Germinal center (tissue), 1 donor: ENCODE measurements at places on chromosomes 7 and 10.

GRCh38 chr7:37524797-37525196, 76.1 kb upstream of the ELMO1 start:
- no peak for DNase-seq

GRCh38 chr7:99928994-99929729, at the start of gene GJC3:
TSS of gene GJC3 (minus strand) at chr7:99929620. CDS start at chr7:99929620, 0 bp downstream.
- peak; percentile 19 for DNase-seq

GRCh38 chr7:54326592-54327167, 215.5 kb upstream of the VSTM2A start:
- no peak for DNase-seq

DNA sequence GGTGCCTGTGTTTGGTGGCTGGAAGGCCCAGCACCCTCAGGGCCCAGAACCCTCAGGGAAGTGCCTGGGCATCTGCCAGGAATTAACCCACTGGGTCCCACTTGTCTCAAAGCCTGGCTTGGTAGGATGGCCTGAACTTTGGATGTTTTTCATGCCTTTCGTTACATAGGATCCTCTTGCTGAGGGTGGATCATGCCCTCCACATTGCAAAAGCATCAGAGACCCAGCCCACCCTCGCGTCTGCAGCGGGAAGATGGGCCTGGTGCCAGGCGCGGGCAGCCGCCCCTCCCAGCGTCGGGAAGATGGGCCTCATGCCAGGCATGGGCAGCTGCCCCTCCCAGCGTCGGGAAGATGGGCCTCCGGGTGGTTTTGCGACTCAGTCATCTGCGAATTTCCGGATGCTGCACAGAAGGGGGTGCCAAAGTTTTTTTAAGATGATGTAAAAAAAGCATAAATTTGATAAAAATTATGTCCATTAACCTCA, 51.9 kb upstream of the PRKAR1B start:
- DNase-seq, result no peak

DNA sequence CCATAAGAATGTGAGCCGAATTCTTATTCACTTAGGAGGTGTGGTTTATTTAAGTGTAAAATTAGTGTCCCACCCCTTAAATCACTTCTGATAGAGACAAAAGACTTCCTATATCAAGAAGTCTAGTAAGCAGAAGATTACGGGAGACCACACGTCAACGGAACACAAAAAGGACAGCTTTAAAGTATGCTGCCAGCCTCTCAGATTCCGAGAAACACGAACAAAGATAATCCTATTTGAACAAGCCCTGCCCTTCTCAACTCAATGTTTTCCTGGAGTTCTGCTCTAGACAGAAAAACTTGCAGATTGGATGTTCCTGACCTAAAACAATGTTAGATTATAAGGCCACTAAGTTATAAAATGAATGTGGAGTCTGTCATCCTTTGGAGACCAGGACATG, 4.9 kb upstream of the MCU start:
- no peak for DNase-seq

DNA sequence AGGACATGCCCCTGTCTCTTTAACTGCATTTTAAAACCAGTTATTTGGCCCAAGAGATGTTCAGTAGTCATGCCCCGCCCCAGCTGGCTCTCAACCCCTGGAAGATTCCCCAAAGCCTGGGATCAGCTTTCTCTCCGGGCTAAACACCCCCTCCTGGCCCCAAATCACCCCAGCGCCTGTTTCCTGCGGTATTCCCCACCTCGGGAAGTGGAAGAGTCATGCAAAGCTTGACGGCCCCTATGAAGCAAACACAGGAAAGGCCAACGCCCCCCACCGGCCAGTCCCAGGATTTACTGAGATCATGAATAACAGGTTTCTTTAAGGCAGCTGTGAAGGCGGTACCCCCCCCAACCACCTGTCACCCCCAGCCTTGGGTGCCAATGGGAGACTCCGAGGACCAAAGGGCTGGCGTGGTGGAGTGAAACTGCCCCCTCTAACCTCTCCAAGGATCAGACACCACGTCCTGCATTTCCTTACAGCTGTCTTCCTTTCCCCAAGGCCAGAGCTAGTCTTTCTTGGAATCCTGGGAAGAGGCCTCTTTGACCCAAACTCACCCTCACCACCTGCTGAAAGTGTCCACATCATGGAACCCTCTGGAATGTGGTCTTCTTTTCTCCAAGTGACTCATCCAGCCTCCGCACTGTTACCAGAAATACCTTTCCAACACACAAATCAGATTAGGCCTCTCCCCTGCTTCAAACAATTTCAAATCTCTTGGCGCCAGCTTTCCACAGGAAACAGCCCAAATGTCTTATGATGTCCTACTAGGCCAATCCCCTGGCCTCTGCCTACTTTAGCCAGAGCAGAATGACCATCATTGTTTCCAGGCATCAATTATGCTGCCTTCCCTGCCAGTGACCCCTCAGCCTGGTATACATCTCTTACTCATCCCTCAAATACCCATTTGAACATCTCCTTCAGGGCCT, 301.5 kb downstream of the ZEB1 start:
- DNase-seq, result no peak

DNA sequence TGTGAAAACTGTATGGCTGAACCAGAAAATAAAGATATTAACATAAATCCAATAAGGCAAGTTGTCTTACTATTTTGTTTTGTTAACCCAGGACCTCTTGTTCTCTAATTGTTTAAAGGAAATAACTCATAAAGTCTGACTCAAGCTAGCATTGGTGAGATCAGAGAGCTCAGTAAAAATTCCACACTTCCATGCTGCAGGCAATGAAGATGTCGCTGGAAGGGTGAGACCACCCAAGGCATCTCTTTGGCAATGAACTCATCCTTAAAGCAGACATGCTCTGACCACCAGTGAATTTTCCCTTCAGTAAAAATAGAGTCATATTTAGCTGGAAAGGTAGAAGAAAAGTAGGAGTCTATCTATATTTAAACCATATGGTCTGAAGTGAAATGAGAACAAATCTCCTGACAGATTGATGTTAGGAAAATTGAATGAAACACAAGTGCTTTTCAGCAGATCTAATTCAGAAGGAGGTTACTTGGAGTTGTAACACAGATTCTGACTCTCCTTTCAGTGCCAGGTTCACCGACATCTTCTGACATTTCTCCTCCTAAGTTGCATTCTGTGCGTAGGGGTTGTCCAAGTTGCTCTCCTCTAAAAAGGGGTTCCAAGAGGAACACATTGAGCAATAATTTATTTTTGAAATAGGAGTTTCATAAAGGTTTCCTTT, 32.8 kb upstream of the VIPR2 start:
- DNase-seq, result no peak

DNA sequence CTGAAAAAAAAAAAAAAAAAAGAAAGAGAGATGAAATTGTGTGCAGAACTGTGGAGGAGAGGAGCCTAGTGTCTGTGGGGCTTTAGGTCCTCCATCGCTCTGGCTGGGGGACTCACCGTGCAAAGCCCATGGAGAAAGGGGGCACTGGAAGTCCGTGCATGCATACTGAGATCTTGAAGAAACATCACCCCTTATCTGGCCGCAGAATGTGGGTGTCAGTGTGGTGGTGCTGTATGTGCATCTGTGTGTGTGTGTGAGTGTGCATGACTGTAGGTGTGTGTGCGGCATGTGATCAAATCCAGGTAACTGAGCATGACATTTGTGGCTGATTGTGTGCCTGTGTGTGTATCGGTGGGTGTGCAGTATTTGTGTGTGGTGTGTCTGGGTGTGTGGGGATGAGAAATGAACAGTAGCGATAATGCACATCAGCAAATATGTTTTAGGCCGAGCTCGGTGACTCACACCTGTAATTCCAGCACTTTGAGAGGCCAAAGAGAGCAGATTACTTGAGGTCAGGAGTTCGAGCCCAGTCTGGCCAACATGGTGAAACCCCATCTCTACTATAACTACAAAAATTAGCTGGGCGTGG, 8.8 kb upstream of the CLDN3 start:
- DNase-seq, result no peak

DNA sequence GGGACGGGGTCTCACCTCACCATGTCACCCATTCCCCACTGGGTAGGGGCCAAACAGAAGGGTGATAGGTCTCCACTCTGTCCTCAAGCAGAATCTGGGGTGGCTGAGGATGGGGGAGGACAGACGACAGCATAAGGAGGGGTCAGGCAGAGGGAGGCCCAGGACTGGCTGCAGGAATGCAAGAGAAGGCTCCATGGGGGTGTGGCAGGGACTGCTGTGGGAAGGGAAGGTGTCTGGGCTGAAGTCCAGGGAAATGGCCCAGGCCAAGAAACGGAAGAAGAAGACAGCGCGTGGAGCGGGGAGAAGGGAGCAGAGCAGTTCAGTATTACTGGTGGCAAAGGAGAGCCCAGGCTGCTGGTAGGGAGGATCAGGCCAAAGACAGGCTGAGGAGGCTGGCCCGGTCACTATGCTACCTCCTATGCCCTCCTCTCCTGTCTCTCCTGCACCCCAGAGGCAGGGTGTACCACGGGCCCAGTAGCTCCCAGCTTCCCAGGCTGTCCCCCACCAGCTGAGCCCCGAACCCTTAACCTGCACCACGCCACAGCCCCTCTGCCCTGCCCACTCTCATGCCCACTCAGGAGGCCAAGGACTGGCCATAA, 60.9 kb downstream of the GRB10 start:
- no peak for DNase-seq

DNA sequence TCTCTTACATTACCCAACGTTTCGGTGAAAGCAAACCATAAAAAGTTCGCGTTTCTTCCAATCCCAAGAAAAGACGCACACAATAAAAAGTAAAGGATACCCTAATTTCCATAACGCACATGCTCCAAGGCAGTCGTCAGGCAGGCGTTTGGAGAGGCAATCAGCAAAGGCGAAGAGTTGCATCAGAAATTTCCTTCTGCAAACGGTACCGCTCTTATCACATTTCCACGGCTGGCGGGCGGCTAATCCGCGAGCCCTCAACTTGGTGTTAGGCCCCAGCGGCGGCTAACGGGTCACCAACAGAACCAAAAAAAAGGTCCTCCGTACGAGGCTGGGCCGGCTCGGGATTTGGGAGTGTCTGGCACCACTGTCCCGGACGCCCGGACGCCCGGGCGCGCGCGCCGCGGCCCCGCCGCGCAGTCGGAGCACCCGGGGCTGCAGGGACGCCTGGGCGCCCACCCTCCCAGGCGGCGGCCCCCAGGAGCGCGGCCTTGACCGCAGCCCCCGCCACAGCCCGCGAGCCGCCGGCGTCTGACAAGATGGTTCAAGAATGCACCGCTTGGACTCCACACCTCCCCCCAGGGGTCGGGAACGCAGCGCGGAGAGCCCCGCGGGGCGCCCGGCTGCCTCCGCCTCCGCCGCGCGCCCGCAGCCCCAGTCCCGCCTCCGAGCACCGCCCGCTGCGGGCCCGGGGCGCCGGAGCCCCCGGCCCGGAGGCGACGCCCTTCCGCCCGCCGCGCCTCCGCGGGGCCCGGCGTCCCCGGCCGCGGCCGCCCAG, 9.8 kb upstream of the GRB10 start:
- no peak for DNase-seq

DNA sequence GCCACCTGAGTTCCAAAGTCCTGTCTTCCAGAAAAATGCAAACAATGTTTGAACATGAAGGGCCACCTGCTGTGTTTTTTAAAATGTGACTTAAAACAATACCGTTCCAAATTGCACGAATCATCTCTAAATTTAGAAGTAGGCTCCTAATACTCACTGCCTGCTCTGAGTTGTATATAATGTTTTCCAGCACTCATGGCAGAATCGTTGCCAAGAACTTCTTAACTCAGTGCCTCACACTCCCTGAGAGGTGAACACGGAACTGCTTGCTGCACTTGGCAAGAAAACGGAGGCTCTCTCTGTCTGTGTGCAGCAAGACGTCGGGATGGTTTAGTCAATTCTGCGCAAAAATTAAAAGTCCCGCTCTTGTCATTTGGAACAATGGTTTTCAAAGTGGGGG, 757.3 kb upstream of the AUTS2 start:
- no peak for DNase-seq
